BJ (cell line): ENCODE measurements at places on chromosomes 2 and 18.

- DNase-seq = no peak
Observed at GRCh38 chr18:33923980-33924379, 300.7 kb downstream of the NOL4 start.

DNA sequence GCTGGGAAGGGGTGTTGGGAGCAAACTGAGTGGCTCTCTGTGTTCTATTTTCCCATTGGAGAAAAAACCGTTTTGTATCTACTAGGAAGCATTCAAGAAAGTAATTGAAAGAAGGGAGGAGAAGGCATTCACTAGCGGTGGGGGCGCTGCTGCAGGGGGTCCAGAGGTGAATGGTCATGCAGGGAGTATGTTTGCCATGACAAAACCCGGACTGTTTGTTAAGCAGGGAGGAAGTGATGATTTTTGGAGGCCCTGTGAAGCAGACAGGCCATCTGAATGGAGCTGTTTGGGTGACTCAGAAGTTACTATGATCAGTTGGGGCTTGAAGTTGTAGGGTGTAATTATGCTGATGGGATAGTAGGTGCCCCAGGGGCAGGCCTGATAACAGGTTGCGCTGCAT, 7.0 kb downstream of the TAF4B start:
- no peak for DNase-seq

GRCh38 chr2:227766373-227766883, 20.7 kb downstream of the SCYGR8 start:
- peak; percentile 4 for DNase-seq

- no peak for DNase-seq
Observed at GRCh38 chr18:36264283-36264682, 33.2 kb upstream of the FHOD3 start.

GRCh38 chr2:20094955-20095354, 43.5 kb upstream of the LAPTM4A start:
- DNase-seq = no peak

DNA sequence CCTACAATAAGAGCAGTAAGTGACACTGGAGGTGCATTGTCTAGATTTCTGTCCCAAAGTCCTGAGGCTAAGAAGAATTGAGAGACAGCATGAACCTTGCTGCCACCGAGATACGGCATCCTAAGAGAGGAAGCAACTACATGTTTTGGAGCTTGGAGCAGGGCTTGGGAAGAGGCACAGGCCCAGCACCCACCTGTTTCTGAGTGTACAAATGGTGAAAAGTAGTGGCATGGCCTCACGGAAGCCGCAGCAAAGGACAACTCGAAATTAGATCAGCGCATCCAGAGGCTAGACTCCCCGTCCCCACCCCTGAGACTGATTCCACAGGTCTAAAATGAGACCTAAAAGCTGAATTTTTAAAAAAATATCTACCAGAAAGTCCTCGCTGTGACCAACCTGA, 127.5 kb downstream of the PTGR3 start:
- no peak for DNase-seq

- DNase-seq = no peak
Observed at GRCh38 chr2:175734686-175735085, 267.4 kb downstream of the LNPK start.

DNA sequence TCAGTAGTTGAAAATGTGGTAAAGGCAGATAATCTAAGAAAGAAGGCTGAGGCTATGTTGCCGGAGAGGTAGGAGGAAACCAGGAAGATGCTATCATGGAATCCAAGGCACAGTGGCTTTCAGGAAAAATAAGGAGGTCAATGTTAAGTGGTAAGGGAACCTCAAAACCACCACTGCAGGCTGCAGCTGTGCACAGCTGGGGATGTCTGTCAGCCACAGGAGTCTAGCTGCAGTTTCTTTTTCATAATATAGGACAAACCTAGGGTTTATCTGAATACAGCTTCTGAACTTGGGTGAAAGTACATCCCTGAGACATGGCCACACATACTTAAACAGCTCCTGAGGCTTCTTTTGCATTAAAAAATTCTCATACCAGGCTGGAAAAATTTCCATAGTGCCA, 93.9 kb downstream of the SLC5A7 start:
- no peak for DNase-seq

- DNase-seq = no peak
Observed at GRCh38 chr2:135186054-135186453, 134.0 kb downstream of the RAB3GAP1 start.

DNA sequence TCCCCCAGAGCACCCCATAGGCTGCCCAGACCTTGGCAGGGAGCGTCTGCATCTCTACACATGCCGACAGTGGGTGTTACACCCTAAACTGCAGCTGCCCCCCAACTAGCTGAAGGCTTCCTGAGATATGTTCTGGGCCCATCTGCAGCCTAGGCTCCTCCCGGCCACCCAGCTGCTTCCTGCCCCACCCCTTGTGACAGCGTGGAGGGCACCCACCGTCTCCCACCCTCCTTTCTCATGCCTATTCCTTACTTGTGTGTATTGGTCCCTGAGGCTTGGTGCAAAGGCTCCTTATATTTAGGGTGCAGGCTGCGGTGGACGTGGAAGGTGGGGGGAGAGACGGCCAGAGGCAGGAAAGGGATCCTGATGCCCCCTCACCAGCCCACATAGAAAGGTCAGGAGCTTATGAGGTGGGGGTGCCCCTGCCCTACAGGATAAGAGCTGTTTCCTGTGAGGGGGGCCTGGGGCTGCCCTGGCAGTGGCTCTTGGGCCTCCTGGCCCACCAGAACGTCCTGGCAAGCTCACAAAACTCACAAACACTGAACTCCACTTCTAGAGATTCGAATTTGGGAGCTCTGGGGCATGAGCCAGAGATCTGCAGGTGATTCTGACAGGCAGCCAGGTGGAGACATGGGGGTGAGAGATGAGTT, 7.3 kb upstream of the PROM2 start:
- no peak for DNase-seq

DNA sequence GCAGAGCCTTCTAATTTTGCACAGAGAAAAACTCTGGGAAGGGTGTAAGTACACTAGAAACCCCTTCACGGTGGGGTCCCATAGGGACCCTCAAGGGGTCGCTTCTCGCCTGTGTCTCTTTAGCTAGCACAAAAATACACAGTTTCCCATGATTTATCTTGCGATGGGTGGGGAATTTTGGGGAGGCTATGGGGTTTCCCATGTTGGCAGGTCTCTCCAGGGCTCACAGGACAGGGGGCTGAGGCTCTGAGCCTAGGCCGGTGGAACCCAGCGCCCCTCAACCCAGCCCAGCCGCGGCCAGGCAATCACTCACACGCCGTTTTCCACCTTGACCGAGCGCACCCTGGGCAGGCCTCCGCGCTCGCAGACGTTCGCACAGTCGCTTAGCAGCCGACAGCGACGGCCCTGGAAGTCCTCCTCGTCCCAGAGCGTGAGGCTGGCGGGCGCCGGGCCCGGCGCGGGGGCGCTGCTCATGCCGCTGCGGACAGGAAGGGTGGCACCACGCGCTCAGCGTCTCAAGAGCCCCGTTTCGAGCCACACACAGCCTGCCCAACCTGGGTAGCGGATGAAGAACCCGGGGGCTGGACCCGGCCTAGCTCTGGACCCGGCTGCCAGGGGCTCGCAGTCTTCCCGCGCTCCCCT, 398 bp downstream of the CRYBA2 start:
- no peak for DNase-seq

DNA sequence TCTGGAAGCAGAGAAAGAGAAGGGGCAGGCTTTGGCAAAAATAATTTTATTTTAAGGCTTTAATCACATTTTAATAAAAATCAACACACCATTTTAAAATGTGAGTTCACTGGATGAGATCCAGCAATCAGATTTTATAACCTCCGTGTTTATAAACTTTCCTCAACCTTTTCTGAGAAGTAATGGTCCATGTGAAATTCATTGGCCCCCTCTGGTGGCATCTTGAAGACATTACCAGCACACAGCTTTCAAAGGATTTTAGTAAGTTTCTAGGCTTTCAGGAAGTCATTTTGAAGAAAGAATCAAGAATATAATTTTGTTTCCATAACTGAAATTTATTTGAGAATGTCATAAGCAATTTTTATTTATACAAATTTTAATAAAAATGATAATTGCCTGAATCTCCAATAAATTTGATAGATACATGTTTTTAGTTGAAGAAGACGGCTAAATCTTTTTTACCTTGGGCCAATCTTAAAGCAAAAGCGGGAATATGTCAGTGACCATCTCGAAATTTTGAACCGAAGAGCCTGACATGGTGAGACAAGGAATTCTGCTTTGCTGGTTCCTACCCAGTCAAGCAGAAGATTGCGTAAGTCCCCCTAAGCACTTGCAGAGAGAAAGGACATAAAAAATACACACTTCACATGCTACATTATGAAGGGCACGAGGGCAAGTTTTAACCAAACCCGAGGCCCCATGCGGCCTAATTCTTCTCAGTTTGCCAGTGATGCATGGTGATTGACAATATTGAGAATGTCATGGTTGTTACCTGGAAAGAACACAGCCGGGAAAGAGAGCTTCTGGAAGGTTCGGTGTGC, 128.4 kb upstream of the CBLN2 start:
- DNase-seq = no peak

DNA sequence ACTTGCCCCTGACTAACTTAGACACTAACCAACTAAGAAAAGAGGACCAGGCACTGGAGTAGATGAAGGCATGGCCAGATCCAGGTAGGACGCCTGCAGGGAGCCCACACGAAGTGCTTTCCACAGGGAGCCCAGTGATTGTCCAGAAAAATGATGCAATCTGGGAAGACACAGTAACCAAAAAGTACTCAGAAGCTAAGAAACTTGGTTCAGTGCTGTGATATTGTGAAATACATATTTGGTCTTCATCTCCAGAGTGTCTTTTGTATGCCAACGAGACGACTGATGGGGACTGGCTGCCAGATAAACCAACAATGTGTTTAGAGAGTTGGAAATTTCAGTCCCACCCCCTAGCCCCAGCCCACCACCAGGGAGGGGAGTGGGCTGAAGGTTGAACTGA, 135.0 kb downstream of the SP3 start:
- no peak for DNase-seq

GRCh38 chr2:96843538-96844268, at the start of gene ANKRD23:
ANKRD23 (minus strand) TSS chr2:96844021; CDS start chr2:96843992, 29 bp downstream.
- DNase-seq = no peak

DNA sequence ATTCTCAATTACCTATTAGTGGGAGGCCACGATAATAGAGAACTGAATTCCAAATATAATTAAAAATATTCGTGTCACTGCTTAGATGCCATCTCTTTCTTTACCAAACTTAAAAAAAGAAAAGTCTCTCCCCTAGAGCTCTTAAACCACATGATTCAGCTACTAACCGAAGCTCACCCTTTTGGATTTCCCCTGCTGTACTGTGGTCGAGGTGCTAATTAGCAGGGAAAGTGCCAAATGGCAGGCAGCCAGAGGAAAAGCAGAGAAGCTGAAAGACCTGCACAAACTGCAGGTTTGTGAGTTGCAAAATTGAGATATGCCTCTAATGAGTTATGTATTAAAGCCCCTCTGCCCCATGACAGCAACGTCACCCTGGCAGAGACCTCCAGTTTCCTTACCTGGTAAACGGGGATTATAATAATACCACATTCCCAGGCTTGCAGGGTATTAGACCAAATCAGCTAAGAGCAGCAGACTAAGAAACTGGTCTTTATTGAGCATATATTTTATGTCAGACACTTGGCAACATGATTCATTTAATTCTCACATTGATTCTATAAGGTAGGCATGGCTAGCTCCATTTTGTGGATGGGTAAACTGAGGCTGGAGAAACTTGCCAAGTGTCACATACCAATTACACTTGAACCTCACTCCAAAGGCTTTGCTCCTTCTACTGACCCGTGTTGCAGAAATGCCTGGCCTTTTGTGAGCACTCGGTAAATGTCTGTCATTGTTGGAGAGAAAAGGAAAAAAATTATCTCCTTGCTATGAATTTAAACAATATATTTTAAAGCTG, 259.7 kb downstream of the LPIN1 start:
- no peak for DNase-seq

DNA sequence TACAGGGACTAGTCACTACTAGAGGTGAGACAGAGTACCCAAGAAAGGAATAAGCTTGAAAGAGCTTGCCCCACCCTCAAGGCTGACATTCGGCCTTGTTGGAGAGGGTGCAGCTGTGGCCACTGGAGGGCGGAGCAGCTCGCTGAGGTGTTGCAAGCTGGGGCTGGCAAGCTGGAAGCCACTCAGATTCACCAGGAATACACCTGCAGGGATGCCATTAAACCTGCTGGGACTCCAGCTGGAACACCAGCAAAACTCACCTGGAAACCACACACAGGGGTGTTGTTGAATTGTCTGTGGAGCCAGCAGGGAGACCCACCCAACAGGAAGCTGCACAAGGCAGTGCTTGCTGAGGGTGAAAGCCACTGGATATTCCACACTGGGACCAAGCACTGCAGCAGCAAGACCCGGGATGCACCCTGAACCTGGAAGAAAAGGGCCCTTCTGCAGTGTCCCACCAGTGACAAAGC, 26.1 kb downstream of the KCTD18 start:
- no peak for DNase-seq
